ENCODE measurements at places on chromosomes 13 and 19.

DNA sequence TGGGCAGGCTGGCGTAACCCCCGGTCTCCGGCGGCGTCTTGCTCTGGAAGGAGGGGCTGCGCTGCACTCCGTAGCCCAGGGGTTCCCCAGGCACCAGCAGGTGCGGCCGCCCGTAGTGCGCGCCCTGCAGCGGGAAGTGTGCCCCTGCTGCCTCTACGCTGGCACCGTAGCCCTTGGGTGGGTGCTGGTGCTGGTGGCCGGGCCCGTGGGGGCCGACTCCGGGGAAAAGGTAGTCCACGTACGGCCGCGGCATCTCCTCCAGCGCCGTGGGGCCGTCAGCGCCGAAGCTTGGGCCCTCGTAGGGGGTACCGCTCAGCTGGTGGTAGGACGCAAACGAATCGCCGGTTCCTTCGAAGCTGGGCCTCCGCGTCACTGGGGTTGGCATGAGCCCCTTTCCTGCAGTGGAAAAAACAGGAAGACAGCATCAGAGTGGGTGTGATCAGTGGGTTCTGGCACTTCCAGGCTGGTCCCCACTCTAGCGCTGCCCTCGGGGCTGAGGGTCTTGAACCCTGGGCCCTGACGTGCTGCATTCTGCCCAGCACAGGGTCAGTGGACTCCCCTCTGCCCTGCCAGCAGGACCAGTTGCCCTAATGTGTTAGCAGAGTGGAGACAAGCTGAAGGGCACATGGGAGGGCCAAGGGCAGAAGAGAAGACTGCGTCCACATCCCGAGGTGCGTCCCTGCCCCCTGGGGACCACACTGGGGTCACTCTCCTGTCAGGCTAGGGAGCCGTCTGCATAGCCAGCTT, 72.3 kb downstream of the LATS2 start:
- no peak for DNase-seq

DNA sequence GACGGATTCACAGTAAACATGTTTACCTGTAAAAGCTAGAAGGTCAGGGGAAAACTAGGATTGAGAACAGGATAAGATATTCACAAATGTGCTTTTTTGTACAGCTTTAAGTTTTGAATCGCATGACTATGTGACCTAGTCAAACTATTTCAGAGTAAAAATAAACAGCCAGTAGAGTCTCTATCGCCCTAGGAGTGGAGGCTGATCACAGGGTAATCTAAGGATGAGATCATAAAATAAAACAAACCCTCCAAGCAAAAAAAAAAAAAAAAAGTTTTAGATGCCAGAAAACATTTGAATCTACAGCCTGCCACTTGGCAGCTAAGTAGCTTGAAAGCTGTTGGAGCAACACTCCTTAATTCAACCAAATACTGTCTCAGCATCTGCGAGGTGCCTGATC, 26.8 kb downstream of the ZNF350 start:
- DNase-seq: no peak

DNA sequence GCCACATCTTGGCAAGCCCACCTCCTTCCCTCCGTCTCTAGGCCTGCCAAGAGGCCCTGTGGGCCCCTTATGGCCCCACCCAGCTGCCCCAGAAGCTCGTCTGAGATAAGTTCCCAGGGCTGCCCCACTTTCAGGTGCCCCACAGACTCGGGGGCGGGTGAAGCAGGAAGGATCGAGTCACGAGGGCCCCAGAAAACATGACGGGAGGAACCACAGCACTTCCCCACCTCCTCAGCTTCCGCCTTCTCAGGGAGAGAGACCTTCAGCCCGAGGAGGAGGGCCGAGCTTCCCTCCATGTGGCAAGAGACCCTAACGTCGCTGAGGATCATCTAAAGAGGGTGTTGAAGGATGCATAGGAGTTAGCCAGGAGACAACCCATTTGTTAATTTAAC, 4.5 kb upstream of the IL12RB1 start:
- peak; percentile 74 for DNase-seq

DNA sequence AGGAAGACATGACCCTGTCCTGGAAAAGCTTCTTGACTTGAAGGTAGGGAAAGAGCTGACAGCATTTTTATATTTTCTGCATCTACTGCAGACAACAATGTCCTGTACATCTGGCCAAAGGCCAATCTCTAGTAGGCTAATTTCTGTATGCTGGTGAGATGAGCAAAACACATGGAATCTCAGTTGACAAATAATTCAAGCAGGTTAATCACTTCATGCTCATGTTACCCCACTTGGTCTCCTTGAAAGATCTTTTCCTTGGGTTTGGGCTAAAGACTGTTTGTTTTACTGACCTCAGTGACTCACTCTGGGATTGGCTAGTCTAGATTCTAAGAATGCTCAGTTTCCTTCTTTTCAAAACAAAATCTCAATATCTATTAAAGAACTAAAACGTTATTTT, 298.8 kb downstream of the LMO7 start:
- no peak for DNase-seq

DNA sequence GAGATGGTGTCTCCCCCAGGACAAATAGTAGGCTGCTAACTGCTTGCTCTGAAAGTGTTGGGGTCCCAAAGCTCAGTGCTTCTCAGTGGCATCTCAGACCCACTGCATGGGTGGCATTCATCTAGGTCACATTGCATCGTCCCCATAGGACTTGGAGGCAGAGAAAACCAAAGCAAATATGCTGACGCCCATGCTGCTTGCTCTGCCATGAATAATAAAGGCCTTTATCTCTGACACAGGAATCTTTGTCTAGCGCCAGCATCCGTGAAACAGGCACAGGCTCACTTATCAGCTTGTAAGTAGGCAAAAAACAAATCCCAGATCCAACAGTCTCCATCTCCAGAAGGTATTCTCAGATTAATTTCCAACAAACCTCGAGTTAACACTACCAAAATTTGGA, 18.9 kb upstream of the IPO5 start:
- DNase-seq: peak; percentile 19

DNA sequence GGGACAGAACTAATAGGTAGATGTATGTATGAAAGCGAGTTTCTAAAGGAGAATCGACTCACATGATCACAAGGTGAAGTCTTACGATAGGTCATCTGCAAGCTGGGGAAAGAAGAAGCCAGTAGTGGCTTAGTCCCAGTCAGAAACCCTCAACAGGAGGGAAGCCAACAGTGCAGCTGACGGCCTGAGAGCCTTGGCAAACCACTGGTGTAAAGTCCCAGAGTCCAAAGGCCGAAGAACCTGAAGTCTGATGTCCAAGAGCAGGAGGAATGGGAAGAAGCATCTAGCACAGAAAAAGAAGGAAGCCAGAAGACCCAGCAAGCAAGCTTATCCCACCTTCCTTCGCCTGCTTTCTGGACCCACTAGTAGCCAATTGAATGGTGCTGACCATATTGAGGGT, 507.6 kb upstream of the ARGLU1 start:
- DNase-seq: no peak

DNA sequence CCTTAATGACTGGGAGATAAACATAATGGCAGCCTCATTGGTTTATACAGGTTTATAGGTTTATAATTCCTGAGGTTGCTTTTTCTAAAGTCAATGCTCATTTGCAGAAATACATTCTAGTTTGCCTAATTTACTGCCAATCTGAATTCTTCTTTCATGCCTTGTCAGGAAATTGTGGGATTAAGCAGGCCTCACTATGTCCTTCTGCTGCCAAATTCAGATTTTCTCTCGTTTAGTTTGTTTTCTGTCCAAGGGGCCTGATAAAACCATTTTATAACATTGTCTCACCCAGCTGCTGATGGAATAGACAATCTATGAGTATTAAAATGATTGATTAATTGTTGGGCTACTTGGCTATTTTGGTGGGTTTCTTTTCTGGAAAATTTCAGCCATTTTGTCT, 42.4 kb upstream of the OBI1 start:
- DNase-seq: no peak

GRCh38 chr13:106488686-106489085, 46.8 kb downstream of the EFNB2 start:
- DNase-seq: no peak

DNA sequence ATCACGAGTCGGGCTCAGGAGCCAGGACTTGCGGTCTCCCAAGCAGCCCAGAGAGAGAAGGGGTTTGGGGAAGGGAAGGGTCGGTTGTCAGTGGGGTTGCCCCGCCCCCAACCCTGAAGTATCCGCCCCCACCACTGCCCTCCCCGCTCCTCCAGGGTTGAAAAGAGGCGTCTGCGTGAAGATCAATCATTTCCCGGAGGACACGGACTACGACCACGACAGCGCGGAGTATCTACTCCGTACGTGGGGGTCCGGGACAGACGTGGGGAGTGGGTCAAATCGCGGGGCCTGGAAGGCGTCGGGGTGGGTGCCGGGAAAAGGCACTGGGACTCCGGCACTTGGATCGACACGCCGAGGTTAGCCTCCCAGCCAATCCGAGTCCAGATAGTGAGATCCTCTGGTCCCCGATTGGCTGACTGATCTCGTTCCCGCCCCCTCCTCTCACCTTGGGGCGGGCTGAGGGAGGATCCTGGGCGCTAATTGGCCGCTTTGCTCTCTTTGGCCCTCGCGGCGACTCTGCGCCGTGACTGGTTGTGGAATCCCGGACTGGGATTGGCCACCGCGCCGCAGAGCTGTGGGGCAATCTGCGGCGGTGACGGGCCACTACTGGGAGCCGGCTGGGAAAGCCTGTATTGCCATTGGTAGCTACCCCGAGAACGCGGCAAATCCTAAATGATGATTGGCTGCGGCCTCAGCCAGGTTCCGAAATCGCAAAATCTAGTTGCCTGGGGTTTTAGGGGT, 13.3 kb upstream of the CACNG6 start:
- DNase-seq: peak; percentile 86

DNA sequence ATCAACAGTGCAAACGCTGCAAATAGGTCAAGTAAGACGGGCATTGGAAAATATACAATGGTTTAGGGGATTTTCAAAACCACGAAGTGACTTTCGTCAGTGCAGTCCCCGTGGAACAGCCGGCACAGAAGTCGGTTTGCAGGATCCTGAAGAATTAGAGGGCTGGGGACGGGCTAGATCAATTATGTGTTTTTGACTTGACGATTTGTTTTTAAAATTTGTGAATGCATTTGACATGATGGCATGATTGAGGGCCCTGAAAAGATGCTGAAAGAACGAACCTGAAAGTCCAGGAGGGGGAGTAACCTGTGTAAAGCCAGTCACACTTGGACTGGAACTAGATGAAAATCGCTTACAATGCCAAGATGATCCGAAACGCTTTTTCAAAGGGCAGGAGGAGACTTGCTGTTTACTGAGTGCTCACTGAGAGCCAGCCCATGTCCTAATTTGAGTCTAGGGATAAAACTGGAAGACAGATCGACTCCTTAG, 8.9 kb upstream of the DGKH start:
- DNase-seq: no peak

- no peak for DNase-seq
Observed at GRCh38 chr19:1961000-1961883, 20.3 kb downstream of the CSNK1G2 start.

DNA sequence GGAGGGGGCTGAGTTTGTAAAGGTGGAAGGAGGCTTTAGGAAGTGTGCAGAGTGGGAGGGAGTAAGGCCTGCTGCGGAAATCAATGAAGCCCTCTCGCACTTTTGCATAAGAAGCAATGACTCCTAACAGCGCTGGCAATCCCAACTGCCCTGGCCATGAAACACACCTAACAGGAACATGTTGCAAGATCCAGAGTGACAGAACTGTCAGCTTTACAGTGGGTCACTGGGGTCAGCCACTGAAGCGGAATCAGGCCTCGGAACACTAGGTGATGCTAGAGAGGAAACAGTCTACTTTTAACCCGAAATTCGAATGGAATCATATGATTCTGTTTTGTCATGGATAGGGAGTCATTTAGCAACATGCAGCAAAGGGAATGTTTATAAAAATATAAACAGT, 54.4 kb downstream of the FGF14 start:
- DNase-seq: no peak

- DNase-seq: no peak
Observed at GRCh38 chr19:30144242-30144758, 202.3 kb downstream of the URI1 start.

GRCh38 chr13:23671897-23672296, 101.7 kb downstream of the TNFRSF19 start:
- DNase-seq: no peak

DNA sequence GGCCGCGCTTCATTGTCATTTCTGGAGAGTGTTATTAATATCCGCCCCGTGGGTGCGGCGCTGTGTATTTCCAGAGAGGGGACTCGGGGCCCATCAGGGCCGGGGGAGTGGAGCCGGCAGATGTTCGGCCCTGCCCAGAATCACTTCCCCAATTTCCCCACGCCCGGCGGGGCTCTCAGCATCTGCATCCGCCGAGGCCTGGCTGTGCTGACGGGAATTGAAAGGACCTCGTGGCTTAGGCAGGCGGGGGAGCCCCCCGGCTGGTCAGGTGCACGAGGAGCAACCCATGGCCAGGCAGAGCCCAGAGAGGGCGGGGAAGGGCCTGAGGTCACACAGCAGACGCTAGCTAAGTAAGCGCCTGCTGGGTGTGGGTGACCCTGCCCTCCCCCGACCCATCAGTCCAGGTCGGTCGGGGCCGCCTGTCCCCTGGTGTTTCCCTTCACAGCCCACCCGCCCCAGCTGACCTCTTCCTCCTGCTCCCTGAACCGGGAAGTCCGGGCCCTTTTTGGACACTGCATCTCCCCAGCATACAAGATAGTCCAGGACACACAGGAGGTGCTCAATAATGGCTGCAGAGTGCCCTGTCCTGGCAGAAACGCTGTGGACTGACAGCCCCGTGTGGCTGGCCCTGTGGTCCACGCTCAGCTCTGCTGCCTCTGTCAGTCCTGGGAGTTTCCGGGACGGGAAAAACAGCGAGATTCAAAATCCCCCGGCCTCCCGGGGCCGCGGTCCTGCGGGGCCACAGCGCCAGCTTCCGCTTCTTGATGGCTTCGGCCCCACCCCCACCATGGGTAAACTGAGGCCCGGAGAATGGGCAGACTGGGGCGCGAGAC, 22.1 kb downstream of the ARID3A start:
- DNase-seq: peak; percentile 57

DNA sequence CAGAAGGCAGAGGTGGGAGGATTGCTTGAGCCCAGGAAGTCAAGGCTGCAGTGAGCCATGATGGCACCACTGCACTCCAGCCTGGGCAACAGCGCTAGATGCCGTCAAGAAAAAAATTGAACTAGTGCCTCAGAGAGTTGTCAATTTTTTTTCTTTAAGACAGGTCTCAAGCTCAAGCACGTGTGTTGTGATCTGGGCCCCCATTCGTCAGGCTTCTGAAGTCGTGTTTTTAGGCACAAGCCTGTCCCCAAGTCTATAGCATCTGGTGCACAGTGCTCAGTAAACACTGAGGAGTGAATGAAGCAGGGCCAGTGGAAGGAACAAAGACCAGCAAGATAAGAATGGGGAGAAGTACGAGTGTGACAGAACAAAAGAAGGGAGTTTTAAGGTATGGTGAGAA, 23.7 kb upstream of the LAMP1 start:
- no peak for DNase-seq

- DNase-seq: peak; percentile 68
Observed at GRCh38 chr19:47598407-47599349, 10.3 kb upstream of the BICRA start.

GRCh38 chr19:49216071-49216470, 58.5 kb downstream of the TRPM4 start:
- DNase-seq: no peak

GRCh38 chr13:27541386-27541785, 78.9 kb downstream of the LNX2 start:
- no peak for DNase-seq
